ENCODE measurements at places on chromosomes 2 and 18.
A peak's percentile ranks its signal among the peaks of the same experiment; 100 is the strongest.

DNA sequence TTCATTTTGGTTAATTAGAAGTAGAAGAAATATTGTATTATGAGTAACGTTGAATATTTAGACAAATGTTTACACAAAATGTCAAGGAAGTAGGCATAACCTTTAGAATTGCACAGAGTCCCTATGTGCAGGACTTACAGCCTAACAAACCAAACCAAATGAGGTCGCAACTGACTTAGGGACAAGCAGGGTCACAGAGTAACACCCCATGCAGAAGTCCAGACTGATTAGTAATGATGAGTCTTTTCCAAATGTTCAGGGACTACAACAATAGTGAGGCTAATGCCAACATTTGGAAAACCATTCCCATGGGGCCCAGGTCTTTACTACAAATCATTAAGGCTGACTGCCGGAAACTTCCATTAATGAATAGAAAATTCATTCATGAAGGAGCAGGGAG lies 452.5 kb upstream of the CHAC2 start:
- DNase-seq: no peak
- no peaks in the 10 kb centered on the region for H3K27me3 ChIP-seq
- H3K4me1 ChIP-seq: peaks cover 7% of the 10 kb centered on the region
- no peaks in the 10 kb centered on the region for H3K36me3 ChIP-seq
- H3K27ac ChIP-seq: no peak overlapping the region

GRCh38 chr2:200155652-200156051 lies 150.8 kb upstream of the SPATS2L start:
- H3K27ac ChIP-seq: no peak overlapping the region
- no peaks in the 10 kb centered on the region for H3K36me3 ChIP-seq
- no peak for DNase-seq
- H3K27me3 ChIP-seq: no peaks in the 10 kb centered on the region

DNA sequence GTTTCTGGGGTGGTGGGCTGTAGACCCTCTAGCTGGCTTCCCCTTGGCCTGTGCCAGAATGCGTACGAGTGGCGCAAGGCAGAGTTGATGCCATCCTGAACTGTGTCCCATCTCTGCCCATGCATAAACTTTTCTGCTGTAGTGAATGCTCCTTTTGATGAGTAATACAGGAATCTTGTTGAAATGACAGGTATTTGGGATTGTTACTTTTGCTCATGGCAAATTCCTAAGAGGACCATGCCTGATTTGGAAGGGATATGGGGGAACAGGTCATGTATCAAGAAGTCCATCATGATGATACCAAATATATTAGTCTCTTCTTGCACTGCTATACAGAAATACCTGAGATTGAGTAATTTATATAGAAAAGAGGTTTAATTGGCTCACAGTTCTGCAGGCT lies 648.0 kb downstream of the SLC4A3 start:
- no peak for DNase-seq
- H3K27me3 ChIP-seq: no peaks in the 10 kb centered on the region
- peaks cover 4% of the 10 kb centered on the region for H3K4me1 ChIP-seq
- no peak overlapping the region for H3K4me3 ChIP-seq
- no peak overlapping the region for H3K27ac ChIP-seq
- H3K36me3 ChIP-seq: no peaks in the 10 kb centered on the region

DNA sequence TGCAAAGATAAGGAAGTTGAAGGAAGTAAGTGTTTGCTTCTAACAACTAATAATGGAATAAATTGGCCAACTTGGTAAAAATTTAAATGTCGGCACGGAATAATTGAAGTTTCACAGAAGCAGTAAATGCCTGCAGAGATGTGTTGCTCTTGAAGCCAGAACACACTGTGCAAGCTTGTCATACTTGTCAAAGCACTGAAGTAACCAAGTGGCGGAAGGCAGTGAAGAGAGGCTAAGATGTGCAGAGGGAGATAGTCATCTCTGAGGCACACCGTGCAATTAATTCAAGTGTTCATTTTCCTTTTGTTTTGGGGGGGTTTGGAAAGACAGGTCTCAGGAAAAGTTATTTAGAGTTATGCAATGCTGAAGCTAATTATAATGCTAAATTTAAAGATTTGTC lies 5.2 kb downstream of the DCDC2C start:
- H3K27ac ChIP-seq: no peak overlapping the region
- no peak overlapping the region for H3K4me3 ChIP-seq
- peaks cover 16% of the 10 kb centered on the region for H3K4me1 ChIP-seq
- DNase-seq: no peak
- H3K27me3 ChIP-seq: no peaks in the 10 kb centered on the region
- H3K36me3 ChIP-seq: no peaks in the 10 kb centered on the region

DNA sequence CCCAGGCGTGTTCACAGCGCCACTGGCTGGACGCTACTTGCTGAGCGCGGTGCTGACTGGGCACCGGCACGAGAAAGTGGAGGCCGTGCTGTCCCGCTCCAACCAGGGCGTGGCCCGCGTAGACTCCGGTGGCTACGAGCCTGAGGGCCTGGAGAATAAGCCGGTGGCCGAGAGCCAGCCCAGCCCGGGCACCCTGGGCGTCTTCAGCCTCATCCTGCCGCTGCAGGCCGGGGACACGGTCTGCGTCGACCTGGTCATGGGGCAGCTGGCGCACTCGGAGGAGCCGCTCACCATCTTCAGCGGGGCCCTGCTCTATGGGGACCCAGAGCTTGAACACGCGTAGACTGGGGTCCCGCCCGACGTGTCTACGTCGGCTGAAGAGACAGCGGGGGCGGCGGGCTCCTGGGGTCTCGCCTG lies 891 bp upstream of the KHK start:
- no peaks in the 10 kb centered on the region for H3K36me3 ChIP-seq
- peak overlapping the region; percentile 61 for H3K4me3 ChIP-seq
- peaks cover 15% of the 10 kb centered on the region for H3K4me1 ChIP-seq
- H3K27me3 ChIP-seq: peaks cover 19% of the 10 kb centered on the region

GRCh38 chr2:33275689-33276444 lies 200.6 kb upstream of the RASGRP3 start:
- no peaks in the 10 kb centered on the region for H3K27me3 ChIP-seq
- peaks cover 8% of the 10 kb centered on the region for H3K4me1 ChIP-seq
- no peaks in the 10 kb centered on the region for H3K36me3 ChIP-seq
- no peak overlapping the region for H3K27ac ChIP-seq
- no peak overlapping the region for H3K4me3 ChIP-seq
- no peak for DNase-seq
